ENCODE measurements at places on chromosomes 6 and 20. TPM values are rescaled to one million over a fixed set of nuclear protein-coding genes. Genes with fewer than 3 reads are reported as not detected.

The RBM24 gene
- total RNA-seq: 0.93 TPM

The GSTA1 gene
- total RNA-seq: not detected

The RBM39 gene
- 369 TPM for total RNA-seq

The DDRGK1 gene
- 43.7 TPM for total RNA-seq

The TDRD6 gene
- 0.50 TPM for total RNA-seq

The TNF gene
- total RNA-seq: 0.07 TPM

The MYLK4 gene
- total RNA-seq: 0.64 TPM

The LY6G6C gene
- under 0.01 TPM for total RNA-seq

The BHLHE23 gene
- total RNA-seq: not detected

The RCAN2 gene
- total RNA-seq: under 0.01 TPM

The TRIM10 gene
- not detected for total RNA-seq

The AFG1L gene
- 5.1 TPM for total RNA-seq

The PARD6B gene
- 14.8 TPM for total RNA-seq

The MMP24 gene
- total RNA-seq: 0.07 TPM

The KCNG1 gene
- total RNA-seq: 145 TPM

The MCCD1 gene
- total RNA-seq: not detected

The BTN1A1 gene
- not detected for total RNA-seq

The CASS4 gene
- total RNA-seq: 0.64 TPM

The METTL24 gene
- total RNA-seq: not detected

The SRSF12 gene
- 0.34 TPM for total RNA-seq

The C20orf202 gene
- total RNA-seq: under 0.01 TPM

The FITM2 gene
- total RNA-seq: 6.8 TPM

The COL19A1 gene
- total RNA-seq: not detected

The PLN gene
- total RNA-seq: not detected

The PSORS1C2 gene
- total RNA-seq: not detected

The ENPP1 gene
- 0.07 TPM for total RNA-seq

The PAX1 gene
- total RNA-seq: not detected

The NOX3 gene
- not detected for total RNA-seq

The PACRG gene
- total RNA-seq: 0.21 TPM

The GRM4 gene
- total RNA-seq: 1.1 TPM

The MTFR2 gene
- total RNA-seq: 0.57 TPM

The SLPI gene
- total RNA-seq: 458 TPM

The SLC2A10 gene
- total RNA-seq: 12.1 TPM

The EDN1 gene
- total RNA-seq: 20.3 TPM

Measured in nasal cavity respiratory epithelium epithelial cell of viscerocranial mucosa (primary cell).